ENCODE measurements at places on chromosomes 16 and 17.

GRCh38 chr16:57805176-57805575 is 2.9 kb upstream of the KIFC3 start:
- DNase-seq, result no peak

- DNase-seq, result no peak
Measured at GRCh38 chr17:8155231-8155995, 3.2 kb upstream of the PER1 start.

DNA sequence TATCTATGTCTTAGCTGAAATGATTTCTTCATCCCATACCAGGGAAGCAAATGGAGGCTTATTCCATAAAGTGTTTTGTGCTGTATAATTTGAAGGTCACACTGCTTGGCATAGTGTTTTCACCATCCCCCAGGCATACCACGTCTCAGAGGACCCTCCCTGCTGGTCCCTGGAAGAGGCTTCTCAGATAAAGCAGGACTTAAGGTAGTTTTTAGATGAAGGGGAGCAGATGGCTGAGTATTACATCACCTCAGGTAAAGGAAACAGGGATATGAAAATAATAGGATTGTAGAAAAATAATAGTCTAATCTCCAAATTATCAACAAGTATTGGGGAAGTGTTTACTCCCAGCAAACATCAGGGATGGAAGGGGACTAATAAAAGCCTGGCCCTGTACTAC is 7.3 kb upstream of the SMG1 start:
- no peak for DNase-seq

DNA sequence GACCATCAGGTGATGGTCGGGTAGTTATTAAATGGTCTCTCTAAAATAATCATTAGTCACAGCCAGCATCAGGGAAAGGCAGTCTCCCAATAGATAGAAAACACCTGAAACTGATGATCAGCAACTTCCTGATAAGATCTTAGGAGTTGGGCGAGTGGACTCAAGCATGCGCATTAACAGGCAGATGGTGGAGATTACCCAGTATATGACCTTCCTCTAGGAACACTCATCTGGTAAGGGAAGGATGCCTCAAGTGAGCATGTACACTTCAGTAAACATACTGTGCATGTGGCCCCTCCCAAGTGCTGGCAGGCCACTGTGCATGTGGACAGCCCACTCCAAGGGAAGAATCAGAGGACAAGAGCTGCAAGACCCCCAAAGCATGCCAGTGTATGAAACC is 105.9 kb downstream of the ABCC12 start:
- no peak for DNase-seq

- peak; percentile 15 for DNase-seq
Measured at GRCh38 chr17:14514973-14515372, 214.1 kb downstream of the HS3ST3B1 start.

DNA sequence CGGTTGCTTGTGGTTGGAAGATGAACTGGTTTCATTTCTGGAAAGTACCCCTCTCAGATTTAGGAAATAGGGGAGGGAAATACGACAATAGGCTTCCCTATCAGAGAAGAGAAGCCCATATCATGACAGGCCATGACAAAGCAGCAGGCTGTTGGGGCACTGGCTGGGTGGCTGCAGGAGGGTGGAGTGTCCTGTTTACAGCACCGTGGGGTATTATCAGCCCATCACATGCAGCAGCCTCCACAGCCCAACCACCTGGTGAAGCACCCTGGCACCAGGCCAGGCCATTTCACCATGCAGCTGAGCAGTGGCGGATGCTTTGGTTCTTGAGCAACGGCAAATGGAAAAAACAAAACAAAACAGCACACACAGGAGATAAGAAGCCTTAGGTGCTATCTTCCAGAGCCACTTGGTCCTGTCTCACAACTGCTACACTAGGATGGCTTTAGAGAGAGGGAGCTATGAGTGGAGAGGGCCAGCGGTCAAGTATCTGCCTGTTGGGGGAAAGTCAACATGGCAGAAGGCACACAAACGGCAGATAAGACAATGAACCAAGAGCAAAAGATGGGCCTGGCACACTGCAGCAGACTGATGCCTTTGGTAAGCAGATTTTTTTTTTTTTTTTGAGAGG is 24.2 kb downstream of the FAM117A start:
- no peak for DNase-seq

DNA sequence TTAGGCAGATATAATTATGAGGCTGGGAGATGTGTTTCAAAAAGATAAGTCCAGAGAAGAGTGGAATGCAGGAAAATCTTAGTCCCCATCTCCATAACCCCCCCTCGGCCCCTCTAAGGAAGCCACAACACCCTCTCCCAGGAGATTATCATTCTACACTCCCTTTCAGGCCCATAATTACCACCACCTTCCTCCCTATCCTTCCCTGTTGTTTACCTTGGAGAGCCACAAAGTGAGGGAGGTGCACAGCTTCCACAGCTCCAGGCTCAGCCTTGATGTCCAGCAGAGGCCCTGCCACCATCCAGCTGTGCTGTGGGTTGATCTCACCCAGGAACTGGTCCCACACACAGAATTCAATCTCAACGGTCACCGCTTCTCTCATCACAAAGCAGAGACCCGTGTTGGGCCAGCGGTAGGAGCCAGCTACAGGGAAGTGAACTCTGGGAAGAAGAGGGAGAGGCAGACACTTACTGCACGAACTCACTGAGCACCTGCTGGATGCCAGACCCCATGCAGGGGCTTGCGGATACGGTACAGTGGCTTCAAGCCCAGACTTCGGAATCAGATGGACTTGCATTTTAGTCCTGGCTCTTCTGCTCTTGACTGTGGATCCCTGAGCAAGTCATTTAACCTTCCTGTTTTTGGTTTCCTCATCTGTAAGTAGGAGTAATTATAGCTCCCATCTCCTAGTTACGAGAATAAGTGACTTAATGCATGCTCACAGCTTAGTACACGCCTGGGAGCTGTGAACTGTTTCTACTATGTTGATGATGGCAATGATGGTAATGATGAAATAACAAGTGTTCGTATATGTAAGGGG is 44.1 kb downstream of the MIS12 start:
- no peak for DNase-seq

- DNase-seq, result no peak
Measured at GRCh38 chr17:72987166-72987565, 105.3 kb downstream of the SLC39A11 start.

GRCh38 chr17:48770954-48771353 is 42.4 kb upstream of the HOXB13 start:
- DNase-seq, result no peak

All from AG08395 (cell line).